ENCODE measurements at places on chromosomes 11 and 22. TPM values are rescaled to one million over a fixed set of nuclear protein-coding genes. Genes with fewer than 3 reads are reported as not detected.

- DNase-seq: no peak
- no peaks in the 10 kb centered on the region for H3K27me3 ChIP-seq
These were observed 9.5 kb upstream of the CATSPER1 start for GRCh38 chr11:66035653-66036333.

GRCh38 chr11:114215428-114215827 lies 80.8 kb upstream of the NNMT start:
- H3K4me1 ChIP-seq: peaks cover 75% of the 10 kb centered on the region
- no peak overlapping the region for H3K4me3 ChIP-seq
- DNase-seq: no peak

DNA sequence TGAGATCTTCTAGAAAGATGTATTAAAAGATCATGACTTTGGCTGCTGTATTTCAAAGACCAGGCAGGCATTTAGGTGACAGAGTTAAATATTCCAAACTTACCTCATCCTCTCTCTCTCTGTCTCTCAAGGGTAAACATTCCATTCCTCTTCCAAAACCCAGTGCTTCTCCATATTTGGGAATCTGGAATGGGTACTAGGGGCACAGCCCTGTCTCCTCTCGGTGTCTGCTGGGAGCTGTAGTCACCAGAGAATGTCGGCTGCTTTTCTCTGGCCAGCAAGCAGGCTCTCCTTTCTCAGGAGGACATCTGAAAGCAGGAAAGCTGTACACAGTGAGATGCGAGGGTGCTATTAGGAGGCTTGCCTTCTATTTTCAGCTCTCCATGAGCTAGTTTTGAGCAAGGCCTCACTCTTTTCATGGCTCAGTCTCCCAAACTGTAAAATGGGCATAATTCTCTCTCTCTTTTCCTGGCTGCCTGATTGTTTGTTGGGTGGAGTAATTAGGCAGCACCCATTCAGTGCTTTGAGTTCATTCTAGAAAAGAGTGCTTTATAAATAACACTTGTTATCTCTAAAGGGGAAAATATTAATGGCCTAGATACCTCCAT lies 9.3 kb upstream of the PEX26 start:
- H3K27ac ChIP-seq: no peak overlapping the region
- no peaks in the 10 kb centered on the region for H3K27me3 ChIP-seq
- H3K4me1 ChIP-seq: no peaks in the 10 kb centered on the region
- no peak overlapping the region for H3K4me3 ChIP-seq
- no peak for DNase-seq
- no peaks in the 10 kb centered on the region for H3K36me3 ChIP-seq

DNA sequence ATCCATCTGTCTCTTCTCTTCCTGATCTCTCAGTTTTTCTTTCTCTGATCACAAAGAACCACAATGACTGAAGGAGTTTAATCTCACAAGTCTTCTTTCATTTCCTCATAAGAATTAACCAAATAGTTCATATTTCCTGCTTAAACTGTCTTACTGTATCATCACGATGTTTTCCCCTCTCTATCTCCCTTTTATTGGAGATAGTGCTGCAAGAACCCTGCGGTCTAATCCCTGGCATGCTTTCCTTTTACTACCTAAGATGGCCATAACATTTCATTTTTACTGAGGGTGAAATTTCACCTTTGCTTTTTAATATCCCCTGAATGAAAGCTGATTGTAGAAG lies 28.9 kb downstream of the CARD18 start:
- H3K27me3 ChIP-seq: no peaks in the 10 kb centered on the region
- H3K36me3 ChIP-seq: no peaks in the 10 kb centered on the region
- H3K4me3 ChIP-seq: no peak overlapping the region
- DNase-seq: no peak
- no peaks in the 10 kb centered on the region for H3K4me1 ChIP-seq
- H3K27ac ChIP-seq: no peak overlapping the region

DRD4 gene
- total RNA-seq: 6.6 TPM

DNA sequence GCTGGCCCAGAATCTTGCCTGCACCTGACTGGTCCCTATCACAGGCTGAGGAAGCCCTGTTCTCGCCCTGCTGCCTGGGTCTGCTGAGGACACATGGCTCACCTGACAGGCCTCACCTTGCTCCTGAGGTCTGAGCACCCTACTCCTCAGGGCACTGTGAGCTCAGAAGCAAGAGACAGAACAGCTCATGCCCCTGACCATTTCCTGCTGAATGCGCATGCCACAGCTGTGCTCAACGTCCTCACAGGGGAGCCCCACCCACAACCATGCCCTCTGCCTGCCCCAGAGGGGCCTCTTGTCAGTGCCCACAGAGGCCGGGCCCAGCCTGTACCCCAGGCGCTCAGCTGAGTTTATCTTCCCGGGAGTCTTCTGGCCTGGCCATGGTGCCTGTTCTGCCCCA lies 2.8 kb upstream of the TSPO start:
- no peak overlapping the region for H3K27ac ChIP-seq
- no peak overlapping the region for H3K4me3 ChIP-seq
- peaks cover 39% of the 10 kb centered on the region for H3K27me3 ChIP-seq
- no peak for DNase-seq
- no peaks in the 10 kb centered on the region for H3K36me3 ChIP-seq

GRCh38 chr11:66595245-66595904 lies 2.4 kb downstream of the CCS start:
- DNase-seq: no peak
- no peaks in the 10 kb centered on the region for H3K27me3 ChIP-seq
- H3K4me1 ChIP-seq: peaks cover 6% of the 10 kb centered on the region
- H3K4me3 ChIP-seq: no peak overlapping the region
- no peaks in the 10 kb centered on the region for H3K36me3 ChIP-seq
- H3K27ac ChIP-seq: no peak overlapping the region

PANX3 gene
- total RNA-seq: not detected

- H3K27ac ChIP-seq: no peak overlapping the region
- H3K4me1 ChIP-seq: no peaks in the 10 kb centered on the region
- H3K36me3 ChIP-seq: no peaks in the 10 kb centered on the region
- no peak overlapping the region for H3K4me3 ChIP-seq
- no peak for DNase-seq
These were observed 84.9 kb upstream of the HMGXB4 start for GRCh38 chr22:35172442-35172841.

- no peak overlapping the region for H3K4me3 ChIP-seq
- H3K27me3 ChIP-seq: no peaks in the 10 kb centered on the region
- no peaks in the 10 kb centered on the region for H3K36me3 ChIP-seq
- no peak for DNase-seq
These were observed 344.5 kb upstream of the PLET1 start for GRCh38 chr11:112605093-112605666.

DNA sequence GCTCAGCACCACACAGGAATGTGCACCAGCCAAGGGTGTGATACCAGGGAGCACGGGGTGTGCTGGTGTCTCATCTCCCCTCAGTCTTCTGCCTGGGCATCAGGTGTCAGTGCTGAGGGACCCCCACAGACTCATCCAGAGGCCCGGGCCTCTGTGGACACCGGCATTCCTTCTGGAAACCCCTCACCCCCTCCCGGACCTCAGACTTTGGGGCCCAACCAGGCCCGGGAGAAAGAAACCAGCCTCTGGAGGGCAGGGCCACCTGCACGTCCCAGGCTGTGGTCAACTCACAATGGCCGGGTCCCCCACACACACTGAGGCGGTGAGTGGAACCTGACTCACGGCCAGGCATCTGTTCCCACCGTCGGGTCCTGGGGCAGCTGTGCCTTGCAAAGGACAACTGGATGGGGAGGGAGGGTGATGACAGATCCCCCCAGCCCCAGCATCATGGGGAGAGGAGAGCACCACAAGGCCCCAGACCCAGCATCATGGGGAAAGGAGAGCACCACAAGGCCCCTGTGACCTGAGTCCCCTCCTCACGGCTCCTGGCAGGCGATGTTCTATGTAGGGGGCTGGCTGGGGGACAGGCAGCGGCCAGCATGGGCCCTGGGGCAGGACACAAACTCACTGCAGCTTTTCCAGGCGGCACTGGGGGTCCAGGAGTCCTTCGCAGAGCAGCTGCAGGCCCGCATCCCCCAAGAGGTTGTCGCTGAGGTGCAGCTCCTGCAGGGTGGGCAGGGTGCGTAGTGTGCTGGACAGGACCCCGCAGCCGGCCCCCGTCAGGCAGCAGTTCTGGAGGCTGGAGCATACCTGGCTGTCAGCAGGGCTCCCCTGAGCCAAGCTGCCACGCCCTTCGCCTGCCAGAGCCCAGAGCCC lies 7.6 kb downstream of the RNH1 start:
- H3K4me1 ChIP-seq: no peaks in the 10 kb centered on the region
- no peak overlapping the region for H3K27ac ChIP-seq
- no peaks in the 10 kb centered on the region for H3K36me3 ChIP-seq
- H3K27me3 ChIP-seq: no peaks in the 10 kb centered on the region
- no peak overlapping the region for H3K4me3 ChIP-seq
- DNase-seq: no peak

MEI1 gene
- not detected for total RNA-seq

GRCh38 chr22:25497716-25498115 lies 66.8 kb upstream of the GRK3 start:
- no peaks in the 10 kb centered on the region for H3K4me1 ChIP-seq
- H3K36me3 ChIP-seq: no peaks in the 10 kb centered on the region
- H3K27me3 ChIP-seq: no peaks in the 10 kb centered on the region
- no peak overlapping the region for H3K27ac ChIP-seq
- H3K4me3 ChIP-seq: no peak overlapping the region
- no peak for DNase-seq

- H3K4me1 ChIP-seq: no peaks in the 10 kb centered on the region
- no peaks in the 10 kb centered on the region for H3K27me3 ChIP-seq
- DNase-seq: peak; percentile 66
- no peaks in the 10 kb centered on the region for H3K36me3 ChIP-seq
- H3K4me3 ChIP-seq: no peak overlapping the region
These were observed 210.5 kb downstream of the FAM181B start for GRCh38 chr11:82523141-82523540.

GRCh38 chr11:62077132-62077531 lies 46.7 kb upstream of the INCENP start:
- H3K27ac ChIP-seq: no peak overlapping the region
- H3K4me3 ChIP-seq: no peak overlapping the region
- no peak for DNase-seq
- no peaks in the 10 kb centered on the region for H3K36me3 ChIP-seq
- H3K4me1 ChIP-seq: no peaks in the 10 kb centered on the region

ADM2 gene
- total RNA-seq: 0.13 TPM

DNA sequence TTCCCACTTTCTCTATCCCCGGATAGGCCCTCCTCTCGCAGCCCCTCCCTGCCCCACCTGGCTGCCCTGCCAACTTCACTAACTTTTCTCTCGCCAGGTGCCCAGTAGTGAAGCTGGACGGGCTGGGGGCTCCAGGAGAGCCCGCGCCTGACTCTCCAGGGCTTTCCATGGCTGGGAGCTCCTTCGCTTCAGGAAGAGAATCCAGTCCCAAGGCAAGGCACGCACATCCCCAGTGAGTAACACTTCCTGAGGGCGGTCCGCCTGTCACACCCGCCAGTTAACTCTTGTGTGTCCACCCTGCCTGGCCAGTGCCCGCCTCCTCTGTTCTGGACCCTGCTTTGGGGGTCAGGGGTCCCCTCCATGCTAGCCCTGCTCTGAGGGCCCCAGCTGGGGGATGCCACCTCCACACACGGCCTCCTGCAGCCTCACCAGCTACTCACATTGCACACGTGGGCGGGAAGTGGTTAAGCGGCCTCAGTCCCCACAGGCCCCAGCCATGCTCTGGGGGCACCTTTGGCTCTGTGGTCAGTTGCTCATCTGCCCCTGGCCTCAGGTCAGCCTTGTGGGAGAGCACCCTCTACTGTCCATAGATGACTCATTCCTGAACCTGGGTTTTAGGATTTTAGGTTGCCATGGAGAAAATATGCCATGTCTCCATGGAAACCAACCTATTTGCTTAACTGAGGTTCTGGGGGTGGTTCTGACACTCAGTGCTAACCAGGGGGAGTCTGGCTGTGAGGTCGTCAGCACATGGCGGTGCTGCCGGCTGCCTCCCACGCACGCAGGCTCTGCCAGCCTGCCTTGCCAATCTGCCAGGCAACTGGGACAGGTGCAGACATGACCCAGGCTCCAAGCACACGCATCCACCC lies at the start of gene RIN1:
TSS of gene RIN1 (minus strand) at position 201 of the 869 bp plus-strand sequence. CDS start at position 169, 32 bp downstream.
- peak; percentile 84 for DNase-seq
- H3K4me1 ChIP-seq: peaks cover 11% of the 10 kb centered on the region
- peak within 1 kb of the TSS; percentile 49 for H3K4me3 ChIP-seq
- H3K27me3 ChIP-seq: peaks cover 5% of the 10 kb centered on the region

- H3K4me3 ChIP-seq: no peak overlapping the region
- H3K27ac ChIP-seq: no peak overlapping the region
These were observed 737 bp upstream of the TYR start for GRCh38 chr11:89176938-89177337.

DNA sequence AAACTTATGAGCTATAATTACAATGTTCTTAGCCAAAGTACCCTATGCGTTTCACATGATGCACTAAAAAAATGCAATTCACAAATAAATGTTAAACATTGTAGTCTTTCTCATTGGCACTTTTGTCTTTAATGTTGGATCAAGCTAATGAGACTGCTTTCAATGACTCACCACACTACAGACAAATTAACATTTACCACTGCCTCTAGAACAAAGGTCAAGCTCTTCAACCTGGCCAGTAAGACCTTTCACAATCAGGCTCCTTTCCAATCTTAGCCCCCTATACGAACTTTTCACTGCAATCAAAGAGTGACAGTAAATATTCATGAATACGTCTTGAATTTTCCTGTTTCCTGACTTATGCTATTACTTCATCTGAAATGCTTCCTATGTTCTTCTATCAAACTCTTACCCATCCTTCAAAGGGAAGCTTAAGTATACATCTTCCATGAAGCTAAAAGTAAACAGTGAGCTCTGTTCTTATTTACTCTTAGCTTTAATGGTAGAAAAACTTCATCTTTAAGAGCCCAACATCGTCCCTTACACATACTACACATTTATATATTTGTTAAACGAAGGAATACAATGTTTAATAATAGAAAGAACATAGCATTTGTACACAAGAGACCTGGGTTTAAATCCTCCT lies 326.6 kb upstream of the PITPNB start:
- no peaks in the 10 kb centered on the region for H3K36me3 ChIP-seq
- H3K4me3 ChIP-seq: no peak overlapping the region
- no peak for DNase-seq
- no peak overlapping the region for H3K27ac ChIP-seq
- peaks cover 31% of the 10 kb centered on the region for H3K4me1 ChIP-seq

- no peaks in the 10 kb centered on the region for H3K4me1 ChIP-seq
- H3K36me3 ChIP-seq: no peaks in the 10 kb centered on the region
- no peak overlapping the region for H3K27ac ChIP-seq
- no peak overlapping the region for H3K4me3 ChIP-seq
These were observed 9.4 kb upstream of the NLRP10 start for GRCh38 chr11:7974668-7975067.

CHST1 gene
- total RNA-seq: not detected

DNA sequence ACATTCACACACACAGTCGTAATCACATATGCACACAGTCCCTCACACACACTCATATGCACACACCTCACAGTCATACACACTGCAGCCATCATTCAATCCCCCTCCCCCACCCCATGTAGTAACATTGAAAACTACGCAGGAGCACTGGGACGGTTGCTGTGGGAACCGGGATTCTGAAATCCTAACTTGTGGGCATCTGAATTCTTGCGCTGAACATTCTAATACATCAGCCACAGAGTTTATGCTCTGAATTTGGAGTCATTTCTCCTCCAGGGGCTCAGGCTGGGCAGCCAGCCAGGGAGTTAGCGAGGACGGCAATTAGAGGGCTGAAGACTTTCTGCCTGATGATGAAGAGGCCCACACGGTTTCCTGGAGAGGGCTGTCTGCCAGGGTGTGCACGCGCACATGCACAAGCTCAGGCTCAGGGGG lies 32.7 kb downstream of the CD6 start:
- H3K27ac ChIP-seq: no peak overlapping the region
- peaks cover 20% of the 10 kb centered on the region for H3K4me1 ChIP-seq
- no peak for DNase-seq
- no peaks in the 10 kb centered on the region for H3K36me3 ChIP-seq

ADORA2A gene
- total RNA-seq: 0.51 TPM
